Placental epithelial cell (primary cell): ENCODE measurements at places on chromosomes 3 and 15. TPM values are rescaled to one million over a fixed set of nuclear protein-coding genes. Genes with fewer than 3 reads are reported as not detected.

Gene SH3GL3
- not detected in 2 replicates for total RNA-seq

Gene MRPS22
- 59.3 and 69.9 TPM in 2 replicates for total RNA-seq

Gene APOD
- total RNA-seq = not detected in 2 replicates

Gene SAXO2
- 0.39 and 6.6 TPM in 2 replicates for total RNA-seq

Gene GXYLT2
- total RNA-seq = 0.65 and 0.79 TPM in 2 replicates

Gene FAM3D
- not detected in 2 replicates for total RNA-seq

Gene PRKCD
- total RNA-seq = 5.1 and 6.3 TPM in 2 replicates

Gene RYK
- 71.1 and 74.6 TPM in 2 replicates for total RNA-seq

Gene ACP3
- total RNA-seq = 0.39 TPM in 1 of 2 replicates, not detected in the other

Gene GPR156
- 1.2 and 1.6 TPM in 2 replicates for total RNA-seq

Gene IGSF10
- not detected in 2 replicates for total RNA-seq

Gene TMCO5A
- not detected in 2 replicates for total RNA-seq

Gene ANKRD28
- total RNA-seq = 194 and 311 TPM in 2 replicates

Gene APBA2
- total RNA-seq = 0.22 and 0.39 TPM in 2 replicates

Gene CELSR3
- total RNA-seq = 1.6 and 2.4 TPM in 2 replicates

Gene IL12A
- total RNA-seq = under 0.01 TPM in 1 of 2 replicates, not detected in the other

Gene RASL12
- not detected in 2 replicates for total RNA-seq

Gene PLS1
- total RNA-seq = 0.76 TPM in 1 of 2 replicates, not detected in the other

Gene PPCDC
- total RNA-seq = 11.2 and 12.2 TPM in 2 replicates

Gene CAV3
- total RNA-seq = not detected in 2 replicates

Gene SQOR
- total RNA-seq = 1.6 and 3.9 TPM in 2 replicates

Gene FEZF2
- total RNA-seq = not detected in 2 replicates

Gene RAD18
- total RNA-seq = 8.2 and 18.2 TPM in 2 replicates

Gene USF3
- 6.3 and 12.7 TPM in 2 replicates for total RNA-seq

Gene TMEM207
- total RNA-seq = not detected in 2 replicates

Gene GOLGA6L7
- total RNA-seq = not detected in 2 replicates

Gene PLCB2
- 0.22 and 1.2 TPM in 2 replicates for total RNA-seq

Gene GOLGA6L24
- not detected in 2 replicates for total RNA-seq

Gene PLCL2
- total RNA-seq = 20.7 and 31.8 TPM in 2 replicates

Gene MEIS2
- 36.1 and 75.4 TPM in 2 replicates for total RNA-seq

Gene MESP2
- total RNA-seq = 0.39 and 0.54 TPM in 2 replicates

Gene GHSR
- not detected in 2 replicates for total RNA-seq

Gene MED12L
- under 0.01 and 0.11 TPM in 2 replicates for total RNA-seq

Gene EFHB
- total RNA-seq = 1.6 TPM in 1 of 2 replicates, not detected in the other

Gene GATM
- 0.54 and 0.79 TPM in 2 replicates for total RNA-seq

Gene CCR8
- total RNA-seq = not detected in 2 replicates

Gene SNAPC5
- total RNA-seq = 10.6 and 13.6 TPM in 2 replicates

Gene SLC9A9
- under 0.01 and 0.43 TPM in 2 replicates for total RNA-seq

Gene TF
- total RNA-seq = under 0.01 TPM in 1 of 2 replicates, not detected in the other

Gene TMEM212
- 0.22 TPM in 1 of 2 replicates, not detected in the other for total RNA-seq

Gene ATP10A
- total RNA-seq = 0.39 and 2.5 TPM in 2 replicates
